ENCODE measurements at places on chromosomes 11 and 22.
A peak's percentile ranks its signal among the peaks of the same experiment; 100 is the strongest.

DNA sequence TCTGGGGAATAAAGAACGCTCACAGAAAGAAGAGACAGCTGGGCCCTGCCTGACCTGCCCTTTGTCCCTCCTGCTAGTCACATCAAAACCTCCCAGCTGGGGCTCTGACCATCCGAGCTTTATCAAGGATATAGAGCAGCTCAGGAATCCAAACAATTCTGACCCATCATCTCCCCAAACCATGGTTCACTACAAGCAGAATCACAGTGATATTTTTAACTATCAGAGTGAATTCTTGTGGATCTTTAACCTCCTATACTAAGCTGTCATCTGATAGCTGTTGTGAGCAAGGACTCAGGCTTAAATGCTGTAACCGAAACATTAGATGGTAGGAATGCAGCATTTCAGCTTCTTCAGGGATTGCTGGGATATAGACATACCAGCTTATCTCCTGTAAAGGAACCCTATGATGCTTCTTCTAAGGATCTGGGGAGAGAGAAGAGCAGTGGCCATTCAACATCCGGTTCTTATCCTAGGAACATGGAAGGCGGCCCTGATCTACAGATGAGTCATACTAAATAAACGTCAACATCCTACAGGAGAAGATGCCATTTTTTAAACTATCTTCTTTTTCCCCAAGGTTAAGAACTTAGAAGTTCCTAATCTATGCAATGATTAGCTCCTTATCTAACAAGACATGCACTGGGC is 84.7 kb upstream of the AKIP1 start:
- DNase-seq: no peak

GRCh38 chr11:114379394-114380069 is 20.8 kb downstream of the C11orf71 start:
- no peak for DNase-seq

DNA sequence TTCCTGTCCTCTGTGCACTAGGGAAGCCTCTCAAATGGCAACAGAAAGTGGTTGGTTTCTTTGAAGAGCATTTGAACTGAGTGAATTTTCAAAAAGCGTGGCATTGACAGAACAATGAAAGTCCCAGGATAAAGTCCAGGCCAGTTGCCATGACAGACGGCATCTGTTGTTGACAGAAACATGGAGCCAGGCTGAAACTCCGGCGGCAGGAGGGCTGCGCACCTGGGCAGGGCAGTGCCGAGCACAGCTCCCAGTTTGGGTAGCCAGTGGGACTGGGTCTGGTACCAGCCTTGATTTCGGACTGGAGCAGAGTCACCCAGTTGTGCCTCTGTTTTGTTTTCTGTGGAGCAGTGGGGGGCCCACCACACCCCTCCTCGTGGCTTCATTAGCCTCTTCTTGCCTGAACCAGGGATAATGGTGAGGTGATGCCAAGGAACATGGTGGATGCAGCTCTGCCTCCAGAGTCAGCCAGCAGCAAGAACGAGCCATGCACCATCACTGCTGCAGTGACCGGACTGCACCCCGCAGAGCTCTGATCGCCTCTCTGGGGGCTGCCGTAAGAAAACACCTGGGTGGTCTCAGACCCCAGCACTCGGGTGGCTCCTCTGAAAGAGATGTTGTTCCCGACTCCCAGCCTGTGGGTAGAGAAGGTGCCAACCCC is 9.8 kb upstream of the SEPTIN5 start:
- no peak for DNase-seq

DNA sequence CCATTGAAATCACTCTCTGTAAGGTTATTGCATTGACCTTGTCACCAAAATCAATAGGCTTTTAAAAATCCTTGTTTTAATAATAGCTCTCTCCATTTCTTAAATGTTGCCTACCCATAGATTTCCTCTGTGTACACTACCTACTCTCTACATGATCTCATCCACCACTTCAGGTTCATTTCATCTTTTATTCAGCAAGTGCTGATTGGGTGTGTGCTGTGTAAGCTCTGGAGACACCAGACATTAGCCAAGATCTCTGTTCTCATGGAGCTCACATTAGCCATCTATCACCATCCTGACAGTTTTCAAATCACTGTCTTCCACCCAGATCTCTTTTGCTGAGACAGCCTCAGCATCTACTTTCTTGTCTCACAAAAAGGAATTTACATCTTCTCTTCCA is 4.4 kb upstream of the MS4A10 start:
- DNase-seq: no peak

DNA sequence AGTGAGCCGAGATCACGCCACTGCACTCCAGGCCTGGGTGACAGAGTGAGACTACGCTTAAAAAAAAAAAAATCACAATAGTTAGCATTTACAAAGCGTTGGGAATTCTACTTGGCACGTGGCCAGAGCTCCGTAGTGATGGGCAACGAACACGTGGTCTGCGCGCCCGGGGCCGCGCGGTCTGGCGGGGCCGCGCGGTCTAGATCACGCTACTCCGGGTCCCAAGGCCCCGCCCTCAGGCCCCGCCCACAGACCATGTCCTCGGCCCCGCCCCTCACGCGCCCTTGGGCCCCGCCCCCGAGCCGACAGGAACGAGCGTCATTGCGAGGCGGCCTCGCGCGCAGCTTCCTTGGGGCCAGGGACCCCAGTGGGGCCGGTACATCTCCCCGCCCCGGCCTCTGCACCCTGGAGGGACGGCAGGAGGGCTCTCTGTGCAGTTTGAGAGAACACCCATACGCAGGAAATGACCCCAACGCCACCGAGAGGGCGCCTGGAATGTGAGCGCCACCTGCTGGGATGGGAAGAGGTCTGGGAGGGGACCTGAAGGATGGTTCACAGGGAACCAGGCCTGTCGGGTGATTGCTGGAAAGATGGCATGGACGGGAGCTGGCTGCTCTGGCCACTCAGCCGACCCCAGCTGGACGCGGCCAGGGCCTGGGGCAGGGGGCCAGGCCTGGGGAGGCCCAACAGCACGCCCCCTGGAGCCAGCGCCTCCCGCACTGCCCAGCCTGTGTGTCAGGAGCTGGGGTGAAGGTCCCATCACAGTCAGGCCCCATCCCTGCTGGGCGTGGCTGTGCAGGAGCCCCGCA is 2.0 kb upstream of the PTDSS2 start:
- peak; percentile 96 for DNase-seq

GRCh38 chr11:111734101-111734953 is 31.9 kb downstream of the PPP2R1B start:
- no peak for DNase-seq

DNA sequence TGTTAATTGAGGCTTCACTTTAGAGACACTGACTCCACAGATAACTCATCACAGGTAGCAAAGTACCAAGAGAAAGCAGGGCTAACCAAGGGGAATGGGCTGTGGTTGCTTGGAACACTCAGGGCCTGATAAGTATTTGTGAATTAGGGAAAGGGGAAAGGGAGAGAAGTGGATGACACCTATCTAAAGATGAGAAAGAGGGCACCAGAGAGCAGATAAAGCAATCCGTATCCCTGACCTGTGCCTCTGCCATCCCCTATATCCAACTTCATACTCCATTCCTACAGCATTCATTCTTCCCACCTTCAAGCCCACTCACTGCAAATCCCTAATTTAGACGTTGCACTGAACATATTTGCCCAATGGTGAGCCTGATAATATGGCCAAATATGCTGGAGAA is 43.0 kb upstream of the API5 start:
- DNase-seq: no peak

- no peak for DNase-seq
Observed at GRCh38 chr22:50603511-50604255, 3.1 kb downstream of the MAPK8IP2 start.

GRCh38 chr11:46896719-46897406 is 21.5 kb downstream of the LRP4 start:
- no peak for DNase-seq

GRCh38 chr11:77046060-77046501 is 11.9 kb downstream of the B3GNT6 start:
- DNase-seq: peak; percentile 23

GRCh38 chr11:62610814-62611704 is 1.5 kb downstream of the EML3 start:
- DNase-seq: no peak

DNA sequence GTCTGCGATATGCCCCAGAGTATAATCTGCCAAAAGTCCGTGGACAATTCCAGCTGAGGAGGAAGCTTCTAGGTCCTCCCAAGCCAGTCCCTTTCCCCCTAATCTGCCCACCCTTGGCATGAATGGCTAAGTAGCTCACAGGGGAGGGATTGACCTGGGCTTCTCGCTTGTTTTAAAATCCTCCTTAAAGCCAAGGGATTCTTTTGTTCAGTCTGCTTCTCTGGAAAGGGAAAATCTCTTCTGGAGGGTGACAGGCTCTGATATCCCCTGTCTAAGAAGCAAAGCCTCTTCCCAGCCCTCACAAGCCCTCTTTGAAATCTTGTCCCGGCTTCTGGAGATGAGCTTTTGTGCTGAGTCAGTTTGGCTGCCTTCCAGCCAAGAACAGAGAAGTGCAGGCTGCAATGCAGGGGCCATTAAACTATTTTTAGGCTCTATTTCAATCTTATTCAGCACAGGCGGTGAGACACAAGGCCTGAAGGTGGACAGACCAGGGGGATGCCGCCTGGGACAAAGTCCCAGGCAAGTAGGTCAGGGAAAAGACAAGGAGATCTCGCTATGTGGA is 23.9 kb downstream of the NEFH start:
- DNase-seq: no peak

- no peak for DNase-seq
Observed at GRCh38 chr22:49710746-49711145, 116.9 kb downstream of the BRD1 start.

- no peak for DNase-seq
Observed at GRCh38 chr22:44876921-44877320, 124.5 kb downstream of the ARHGAP8 start.

DNA sequence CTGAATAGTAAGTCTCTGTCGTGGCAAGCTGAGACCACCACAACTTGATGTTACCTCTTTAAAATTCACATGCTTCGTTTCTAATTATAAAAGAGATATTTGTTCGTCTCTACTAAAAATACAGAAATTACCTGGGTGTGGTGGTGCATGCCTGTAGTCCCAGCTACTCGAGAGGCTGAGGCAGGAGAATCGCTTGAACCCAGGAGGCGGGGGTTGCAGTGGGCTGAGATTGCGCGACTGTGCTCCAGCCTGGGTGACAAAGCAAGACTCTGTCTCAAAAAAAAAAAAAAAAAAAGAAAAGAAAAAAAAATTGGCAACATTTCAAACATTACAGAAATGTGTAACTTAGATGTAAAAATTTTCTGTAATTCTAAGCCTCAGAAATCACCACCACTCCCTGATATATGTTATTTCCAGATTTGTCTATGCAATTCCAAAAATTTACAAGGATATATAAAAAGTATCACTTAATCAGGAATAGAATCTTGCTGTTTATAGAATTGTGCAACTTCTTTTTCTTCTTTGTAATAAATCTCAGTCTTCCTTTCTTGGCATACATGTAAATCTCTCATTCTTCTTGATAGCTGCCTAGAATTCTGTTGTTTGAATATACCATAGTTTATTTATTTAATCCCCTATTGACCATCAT is 37.3 kb downstream of the C11orf96 start:
- DNase-seq: no peak

- DNase-seq: no peak
Observed at GRCh38 chr11:124961972-124962609, 8.1 kb downstream of the CCDC15 start.

DNA sequence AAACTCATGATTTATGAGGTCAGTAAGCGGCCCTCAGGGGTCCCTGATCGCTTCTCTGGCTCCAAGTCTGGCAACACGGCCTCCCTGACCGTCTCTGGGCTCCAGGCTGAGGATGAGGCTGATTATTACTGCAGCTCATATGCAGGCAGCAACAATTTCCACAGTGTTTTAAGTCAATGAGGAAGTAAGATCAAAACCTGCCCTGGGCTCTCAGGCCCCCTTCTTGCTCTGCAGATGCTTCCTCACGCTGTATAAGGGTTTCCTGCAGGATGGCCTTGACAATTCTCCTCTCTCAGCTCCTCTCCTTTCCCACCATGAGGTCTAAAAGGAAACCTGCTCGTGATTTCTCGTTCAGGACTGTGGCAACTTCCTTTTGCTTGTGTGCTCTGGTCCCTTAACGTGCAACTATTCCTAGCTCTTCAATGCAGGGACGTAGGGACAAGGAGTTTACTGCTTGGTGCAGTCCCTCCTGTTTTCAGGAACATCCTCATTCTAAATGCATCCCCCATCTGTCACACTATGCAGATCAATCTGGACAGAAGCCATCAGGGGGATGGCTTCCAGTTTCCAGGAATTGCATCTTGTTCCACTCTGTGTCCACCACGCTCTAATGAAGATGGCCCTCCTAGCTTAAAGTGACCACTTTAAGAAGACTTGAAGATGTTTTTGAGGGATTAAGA is 64.3 kb upstream of the IGLL5 start:
- no peak for DNase-seq

GRCh38 chr22:30044881-30045493 is 35.3 kb upstream of the HORMAD2 start:
- no peak for DNase-seq

GRCh38 chr11:1481861-1482441 is 4.6 kb downstream of the MOB2 start:
- DNase-seq: no peak

DNA sequence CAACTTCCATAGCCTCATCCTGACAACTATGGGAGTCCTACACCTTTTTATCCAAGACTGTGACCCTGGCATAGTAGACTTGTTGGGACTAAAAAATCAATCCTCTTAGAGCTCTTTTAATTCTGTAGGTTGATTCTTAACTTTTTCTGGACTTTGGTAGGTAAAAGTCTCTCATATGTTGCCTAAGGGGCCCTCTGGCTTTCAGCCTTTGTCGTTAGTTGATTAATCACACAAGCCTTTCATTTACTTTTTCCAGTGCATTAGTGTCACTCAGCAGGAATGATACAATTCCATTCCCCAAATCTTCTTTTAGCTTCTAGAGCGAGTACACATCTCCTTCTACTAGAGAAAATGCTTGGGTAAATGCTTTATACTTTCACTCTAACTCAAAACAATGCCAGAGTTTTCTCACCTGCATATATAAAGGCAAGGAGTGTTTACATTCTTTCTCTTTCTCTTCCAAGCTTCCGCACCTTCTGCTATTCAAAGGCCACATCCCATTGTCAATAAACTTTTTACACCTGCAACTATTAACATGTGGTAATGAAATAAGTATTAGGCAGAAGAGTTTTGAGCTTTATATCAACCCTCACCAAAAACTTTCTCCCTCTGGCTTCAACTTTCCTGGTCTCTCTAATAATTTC is 516.6 kb downstream of the FAM181B start:
- DNase-seq: no peak

DNA sequence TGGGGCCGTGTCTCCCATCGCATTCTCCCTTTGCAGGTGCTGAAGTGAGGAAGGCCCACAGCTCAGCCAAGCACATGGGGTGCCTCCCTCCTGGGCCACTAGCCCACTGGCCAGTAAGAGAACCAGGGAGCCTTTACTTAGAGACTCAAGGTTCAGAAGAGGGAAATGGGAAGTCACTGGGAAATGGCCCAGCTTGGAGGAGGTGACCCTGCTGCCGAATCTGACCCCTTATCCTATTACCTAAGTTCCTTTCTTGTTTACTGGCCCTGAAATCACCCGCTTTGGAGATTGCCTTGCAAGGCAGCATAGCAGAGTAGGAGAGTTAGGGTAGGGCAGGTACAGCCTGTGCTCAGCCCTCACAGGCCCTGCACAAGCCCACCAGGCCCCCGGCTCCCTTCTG is 24.4 kb downstream of the UPB1 start:
- DNase-seq: no peak

All from stimulated activated CD8-positive, alpha-beta memory T cell treated with anti-CD3 and anti-CD28 coated beads, Interleukin-4, amount 100 ng/mL, for 1 hour (primary cell).